ENCODE measurements at places on chromosomes 1 and 21. TPM values are rescaled to one million over a fixed set of nuclear protein-coding genes. Genes with fewer than 3 reads are reported as not detected.

The DTL gene
- total RNA-seq: 2.9 TPM

DNA sequence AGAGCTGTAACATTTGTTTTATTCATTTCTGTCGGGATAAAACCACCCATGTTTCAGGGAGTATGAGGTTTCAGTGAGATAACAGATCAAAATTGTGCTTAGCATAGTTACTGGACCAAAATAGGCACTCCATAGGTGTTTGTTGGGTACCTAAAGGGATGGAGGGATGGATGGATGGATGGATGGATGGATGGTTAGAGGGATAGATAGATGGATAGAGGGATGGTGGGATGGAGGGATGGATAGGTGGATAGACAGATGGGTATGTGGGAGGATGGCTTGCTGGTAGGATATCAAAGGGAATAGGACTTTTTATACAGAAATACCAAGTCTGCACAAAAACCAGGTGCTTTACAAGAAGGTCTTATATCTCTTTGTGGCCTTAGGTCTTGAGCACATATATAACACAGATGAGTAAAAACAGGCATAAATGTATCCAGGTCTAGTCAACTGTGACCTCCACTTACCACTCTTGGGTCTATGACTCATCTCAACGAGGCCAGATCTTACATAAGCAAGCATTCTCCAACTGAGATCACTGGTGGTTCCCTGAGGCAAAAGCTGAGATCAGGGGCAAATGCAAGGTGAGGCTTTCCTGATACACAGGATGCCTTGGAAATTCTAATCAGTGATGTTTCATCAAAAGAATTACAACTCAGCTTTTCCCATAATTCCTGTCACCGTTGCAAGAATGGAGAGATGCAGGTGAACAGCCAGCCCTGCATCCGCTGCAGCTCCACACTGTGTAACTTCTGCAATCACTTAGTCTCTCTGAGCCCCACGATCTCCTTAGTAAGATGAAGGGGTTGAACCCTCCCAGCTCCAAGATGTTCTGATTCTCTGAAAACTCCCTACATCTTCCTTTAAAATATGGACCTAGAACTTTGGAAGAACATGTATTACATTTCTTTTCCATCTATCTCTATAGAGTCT is 32.0 kb downstream of the PTAFR start:
- no peaks in the 10 kb centered on the region for H3K36me3 ChIP-seq
- DNase-seq: peak; percentile 77
- H3K27ac ChIP-seq: no peak overlapping the region
- H3K4me3 ChIP-seq: no peak overlapping the region
- H3K27me3 ChIP-seq: no peaks in the 10 kb centered on the region

GRCh38 chr1:224676551-224676950 is 60.4 kb downstream of the CNIH3 start:
- no peaks in the 10 kb centered on the region for H3K27me3 ChIP-seq
- H3K36me3 ChIP-seq: no peaks in the 10 kb centered on the region
- no peak overlapping the region for H3K4me3 ChIP-seq
- no peaks in the 10 kb centered on the region for H3K4me1 ChIP-seq
- H3K27ac ChIP-seq: no peak overlapping the region

The PDC gene
- not detected for total RNA-seq

GRCh38 chr1:100335436-100335835 is 16.9 kb upstream of the CDC14A start:
- H3K4me3 ChIP-seq: no peak overlapping the region
- no peaks in the 10 kb centered on the region for H3K4me1 ChIP-seq
- peaks cover 3% of the 10 kb centered on the region for H3K27me3 ChIP-seq
- DNase-seq: peak; percentile 43

DNA sequence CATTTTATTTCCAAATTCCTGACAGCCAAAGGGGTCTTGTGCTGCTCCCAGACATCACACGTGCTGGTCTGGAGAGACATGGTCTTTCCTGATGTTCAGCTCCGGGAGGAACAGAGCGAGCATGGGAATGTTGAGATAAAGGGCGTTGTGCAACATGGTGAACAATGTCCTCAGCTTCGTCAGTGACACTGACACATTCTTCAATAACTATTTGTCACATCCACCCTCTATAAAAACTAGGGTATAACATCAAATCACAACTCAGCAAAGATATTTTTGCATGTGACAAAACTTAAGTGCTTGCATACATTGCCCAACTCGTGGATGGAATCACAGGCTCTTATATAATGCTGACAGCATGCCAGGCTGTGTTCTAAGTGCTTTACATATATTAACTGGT is 42.4 kb upstream of the GRHL3 start:
- no peaks in the 10 kb centered on the region for H3K36me3 ChIP-seq
- peaks cover 25% of the 10 kb centered on the region for H3K4me1 ChIP-seq
- H3K27me3 ChIP-seq: peaks cover 23% of the 10 kb centered on the region
- no peak for DNase-seq

- peaks cover 23% of the 10 kb centered on the region for H3K36me3 ChIP-seq
- peak overlapping the region; percentile 65 for H3K27ac ChIP-seq
- H3K4me3 ChIP-seq: no peak overlapping the region
- peaks cover 32% of the 10 kb centered on the region for H3K4me1 ChIP-seq
- DNase-seq: no peak
Observed at GRCh38 chr1:197178998-197179397, 32.5 kb upstream of the ASPM start.
